HL-60 (cell line): ENCODE measurements at places on chromosomes 3 and 15.

GRCh38 chr3:181932039-181932438, 220.3 kb downstream of the SOX2 start:
- no peak for DNase-seq

GRCh38 chr15:27414168-27414870, 443.3 kb downstream of the GABRG3 start:
- no peak for DNase-seq

GRCh38 chr15:50106457-50106856, 12.6 kb downstream of the ATP8B4 start:
- DNase-seq: no peak

GRCh38 chr15:35168464-35168863, 83.4 kb upstream of the NANOGP8 start:
- DNase-seq: no peak

- DNase-seq: no peak
Measured at GRCh38 chr3:122982216-122983185, 45.1 kb downstream of the SEMA5B start.

- no peak for DNase-seq
Measured at GRCh38 chr15:52385670-52386069, 90.1 kb upstream of the MYO5C start.

DNA sequence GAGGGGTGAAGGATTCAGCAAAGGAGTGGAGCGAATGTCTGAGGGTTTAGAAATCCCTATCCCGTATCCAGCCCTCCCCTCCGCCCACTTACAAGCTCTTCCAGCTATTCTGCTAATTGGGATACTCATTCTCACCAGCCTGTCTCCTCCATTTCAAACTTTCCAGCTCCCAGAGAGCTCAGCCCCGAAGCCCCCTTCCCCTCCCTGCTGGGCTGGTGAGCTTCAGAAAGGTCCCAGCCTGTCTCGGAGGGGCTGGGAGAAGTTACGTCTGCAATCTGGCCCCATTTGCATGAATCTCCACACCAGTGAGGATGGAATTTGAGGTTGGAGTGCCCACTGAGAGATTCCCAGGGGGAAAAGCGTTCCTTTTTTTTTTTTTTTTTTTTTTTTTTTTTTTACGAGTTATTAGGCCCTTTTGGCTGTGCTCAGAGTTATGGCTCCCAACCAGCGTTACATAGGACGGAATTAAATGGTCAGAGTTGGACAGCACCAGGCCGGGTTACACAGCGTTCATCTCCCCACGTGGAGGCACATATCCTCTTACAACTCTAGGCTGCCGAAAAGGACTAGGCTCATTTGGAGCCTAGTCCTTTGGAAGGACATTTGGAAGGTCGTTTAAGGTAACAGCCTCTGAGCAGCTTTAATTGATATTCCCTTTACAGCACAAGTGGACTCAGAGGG, 34.6 kb downstream of the FGD5 start:
- DNase-seq: no peak

DNA sequence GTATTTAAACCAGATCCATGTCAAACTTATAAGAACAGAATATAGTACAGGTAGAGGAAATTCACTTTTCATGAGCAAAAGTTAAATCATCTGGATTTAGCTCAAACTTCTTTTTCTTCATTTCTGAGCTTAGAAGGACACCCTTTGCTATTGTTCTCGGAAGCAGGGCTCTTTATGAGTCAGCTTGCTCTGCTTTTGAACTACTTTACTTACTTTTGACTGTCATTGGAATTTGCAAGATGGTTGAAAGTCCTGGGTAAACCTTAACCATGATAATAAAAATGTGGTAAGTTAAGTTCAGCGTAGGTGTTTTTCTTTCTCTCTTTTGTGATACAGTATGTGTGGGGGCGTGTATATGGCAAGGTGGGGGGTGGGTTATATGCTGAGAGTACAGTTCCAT, 312.7 kb upstream of the DPH6 start:
- DNase-seq: no peak

GRCh38 chr3:139762302-139762701, 84.5 kb upstream of the NMNAT3 start:
- DNase-seq: no peak

DNA sequence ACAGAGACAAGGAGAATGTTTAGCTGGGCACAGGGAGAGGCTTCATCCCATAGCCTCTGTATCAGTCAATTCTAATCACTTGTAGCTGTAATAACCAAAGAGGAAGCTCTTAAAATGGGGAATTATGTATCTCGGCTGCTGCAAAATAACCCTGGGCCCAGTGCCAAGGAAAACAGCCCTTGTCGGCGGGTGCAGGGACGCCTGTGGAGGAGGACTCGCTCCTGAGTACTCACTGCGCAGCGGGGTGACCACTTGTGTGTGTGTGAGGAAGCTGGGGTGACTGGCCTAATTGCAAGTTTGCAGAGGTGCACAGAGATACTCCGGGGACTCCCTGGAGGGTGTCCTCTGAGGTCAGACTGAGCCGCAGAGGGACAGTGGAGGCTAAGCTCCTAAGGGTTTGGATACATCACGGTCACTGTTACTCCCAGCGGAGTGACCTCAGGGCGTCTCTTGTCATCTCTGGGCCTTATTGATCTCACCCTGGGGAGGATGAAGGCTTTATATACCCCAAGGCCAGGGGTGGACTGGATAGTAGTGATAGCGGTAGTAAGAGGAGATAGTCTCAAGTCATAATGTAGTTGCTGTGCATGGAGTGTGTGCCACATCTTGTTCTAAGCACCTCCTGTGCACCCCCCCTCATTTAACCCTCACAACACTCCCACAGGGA, 37.2 kb downstream of the SLC6A6 start:
- peak; percentile 91 for DNase-seq

DNA sequence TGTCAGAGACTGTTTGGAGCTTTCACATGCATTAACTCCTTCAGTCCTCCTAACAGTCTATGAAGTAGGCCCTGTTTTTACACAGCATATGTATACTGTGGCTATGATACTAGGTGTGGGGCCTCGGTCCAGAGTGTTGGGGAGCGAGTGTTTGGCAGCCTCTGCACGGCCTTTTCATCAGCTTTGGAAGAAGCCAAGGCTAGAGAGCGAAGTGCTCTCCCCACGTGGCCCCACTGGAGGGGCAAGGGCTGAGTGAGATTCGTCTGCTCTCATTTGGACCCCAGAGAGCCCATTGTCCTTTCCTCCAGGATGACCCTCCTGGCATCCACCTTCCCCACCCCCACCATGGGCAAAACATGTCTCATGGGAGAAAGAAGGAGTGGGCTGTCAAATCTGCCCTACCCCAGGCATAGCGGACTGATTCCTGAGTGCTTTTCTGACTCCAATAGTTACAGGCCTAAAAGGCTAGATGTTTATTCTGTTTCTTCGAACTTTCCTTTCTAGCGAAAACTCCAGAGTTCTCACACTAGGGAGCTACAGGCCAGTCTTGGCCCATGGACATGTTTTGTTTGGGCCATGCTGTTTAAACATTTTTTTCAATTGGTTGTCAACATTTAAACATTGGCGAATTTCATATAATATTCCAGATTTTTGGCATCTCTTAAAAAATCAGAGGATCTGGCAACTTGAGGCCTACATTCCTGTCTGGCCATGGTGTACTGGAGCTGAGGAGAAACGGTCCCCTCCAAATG, 76.0 kb downstream of the EEFSEC start:
- no peak for DNase-seq

- DNase-seq: no peak
Measured at GRCh38 chr3:118859950-118860349, 174.7 kb downstream of the IGSF11 start.

DNA sequence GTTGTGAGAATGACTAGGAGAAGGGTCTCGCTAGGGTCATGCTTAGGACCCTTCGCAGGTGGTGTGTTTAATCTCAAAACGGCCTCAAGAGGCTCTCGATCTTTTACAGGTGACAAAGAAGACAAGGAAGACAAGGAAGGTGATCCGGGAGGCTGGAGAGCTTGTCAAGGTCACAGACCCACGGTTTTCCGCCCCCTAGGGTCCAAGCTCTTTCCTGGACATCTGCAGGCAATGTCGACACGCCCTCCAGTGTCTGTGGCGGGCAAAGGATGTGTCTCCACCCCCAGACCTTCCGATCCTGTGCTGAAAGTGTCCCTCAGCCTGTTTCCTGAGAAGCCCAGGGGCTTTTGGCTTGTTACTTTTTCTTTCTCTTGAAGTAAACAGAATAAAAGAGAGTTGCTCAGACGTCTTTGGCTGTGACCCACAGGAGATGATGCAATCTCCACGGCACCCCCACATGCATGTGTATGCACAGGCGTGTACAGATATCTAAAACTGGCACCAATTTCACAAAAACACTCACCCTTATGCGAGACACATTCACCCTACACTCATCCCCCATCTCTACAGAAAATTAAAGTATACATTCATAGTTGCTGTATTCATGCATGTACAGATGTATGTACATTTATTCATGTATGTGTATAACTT, 108.8 kb downstream of the KLF13 start:
- peak; percentile 92 for DNase-seq
